ENCODE measurements at places on chromosomes 7 and 10. TPM values are rescaled to one million over a fixed set of nuclear protein-coding genes. Genes with fewer than 3 reads are reported as not detected.

ELFN1 gene
- 0.09 TPM for total RNA-seq

STAG3 gene
- total RNA-seq, result 24.7 TPM

PNLIP gene
- not detected for total RNA-seq

NUDT1 gene
- 100 TPM for total RNA-seq

CYP2W1 gene
- not detected for total RNA-seq

COL1A2 gene
- total RNA-seq, result 0.11 TPM

STAMBPL1 gene
- 40.2 TPM for total RNA-seq

NIPSNAP2 gene
- 69.8 TPM for total RNA-seq

RSPH10B gene
- total RNA-seq, result 0.27 TPM

PRSS37 gene
- total RNA-seq, result not detected

TSPAN12 gene
- total RNA-seq, result not detected

GDF2 gene
- total RNA-seq, result not detected

GNAT3 gene
- total RNA-seq, result not detected

SPDYE5 gene
- not detected for total RNA-seq

CNTNAP2 gene
- total RNA-seq, result not detected

LOXL4 gene
- not detected for total RNA-seq

HSPA12A gene
- total RNA-seq, result 0.41 TPM

FAM25G gene
- total RNA-seq, result not detected

SYPL1 gene
- total RNA-seq, result 23.7 TPM

ADGRA1 gene
- not detected for total RNA-seq

PIP gene
- total RNA-seq, result not detected

ANKRD16 gene
- 7.5 TPM for total RNA-seq

SYNPO2L gene
- total RNA-seq, result not detected

AKR1C1 gene
- 0.66 TPM for total RNA-seq

SNCG gene
- total RNA-seq, result not detected

TUBB8 gene
- total RNA-seq, result not detected

COBL gene
- not detected for total RNA-seq

KLF14 gene
- not detected for total RNA-seq

GPR26 gene
- total RNA-seq, result not detected

RHOBTB1 gene
- total RNA-seq, result 0.21 TPM

CDHR3 gene
- total RNA-seq, result 0.93 TPM

SEMA4G gene
- 0.84 TPM for total RNA-seq

PLPP4 gene
- not detected for total RNA-seq

CPEB3 gene
- total RNA-seq, result 1.8 TPM

HSPA14 gene
- 36.0 TPM for total RNA-seq

HTR5A gene
- total RNA-seq, result not detected
